Activated naive CD4-positive, alpha-beta T cell treated with anti-CD3 and anti-CD28 coated beads, Interleukin-2, amount 10 ng/mL, durations not matched to agents 7 days and 5 days (primary cell): ENCODE measurements at places on chromosomes 6 and 20.

GRCh38 chr6:144468709-144469108, 183.6 kb downstream of the UTRN start:
- peak; percentile 27 for DNase-seq
- H3K4me3 ChIP-seq: peak overlapping the region; percentile 20
- peak overlapping the region; percentile 74 for H3K27ac ChIP-seq
- H3K27me3 ChIP-seq: no peaks in the 10 kb centered on the region
- H3K4me1 ChIP-seq: peaks cover 21% of the 10 kb centered on the region
- peaks cover 67% of the 10 kb centered on the region for H3K36me3 ChIP-seq

- no peaks in the 10 kb centered on the region for H3K4me1 ChIP-seq
- no peak overlapping the region for H3K4me3 ChIP-seq
- DNase-seq: no peak
- no peaks in the 10 kb centered on the region for H3K27me3 ChIP-seq
These were observed 163.6 kb upstream of the RIMS1 start for GRCh38 chr6:71722736-71723135.

DNA sequence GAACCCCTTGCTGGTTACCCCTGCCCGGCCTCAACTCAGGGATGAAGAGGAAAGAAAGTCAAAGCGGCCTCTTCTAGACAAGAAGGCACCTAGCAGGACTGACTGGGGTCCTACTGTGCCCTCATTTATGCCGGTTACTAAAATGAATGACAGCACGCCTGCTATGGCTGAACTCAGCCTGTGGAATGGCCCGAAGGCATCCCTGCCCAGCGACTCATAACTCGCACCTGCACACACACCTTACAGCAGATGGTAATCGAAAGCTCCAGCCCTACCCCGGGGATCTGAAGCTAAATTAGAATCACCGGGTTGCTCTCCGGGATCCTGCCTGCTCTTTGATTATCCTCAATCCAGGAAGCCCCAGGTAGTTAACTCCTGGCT, 747 bp upstream of the TXNDC5 start:
- H3K27me3 ChIP-seq: no peaks in the 10 kb centered on the region
- DNase-seq: no peak
- H3K4me3 ChIP-seq: no peak overlapping the region
- H3K4me1 ChIP-seq: peaks cover 21% of the 10 kb centered on the region

GRCh38 chr6:3057063-3057770, 11.1 kb upstream of the RIPK1 start:
- peaks cover 52% of the 10 kb centered on the region for H3K4me1 ChIP-seq
- no peak overlapping the region for H3K27ac ChIP-seq
- H3K36me3 ChIP-seq: no peaks in the 10 kb centered on the region
- H3K27me3 ChIP-seq: peaks cover 25% of the 10 kb centered on the region

DNA sequence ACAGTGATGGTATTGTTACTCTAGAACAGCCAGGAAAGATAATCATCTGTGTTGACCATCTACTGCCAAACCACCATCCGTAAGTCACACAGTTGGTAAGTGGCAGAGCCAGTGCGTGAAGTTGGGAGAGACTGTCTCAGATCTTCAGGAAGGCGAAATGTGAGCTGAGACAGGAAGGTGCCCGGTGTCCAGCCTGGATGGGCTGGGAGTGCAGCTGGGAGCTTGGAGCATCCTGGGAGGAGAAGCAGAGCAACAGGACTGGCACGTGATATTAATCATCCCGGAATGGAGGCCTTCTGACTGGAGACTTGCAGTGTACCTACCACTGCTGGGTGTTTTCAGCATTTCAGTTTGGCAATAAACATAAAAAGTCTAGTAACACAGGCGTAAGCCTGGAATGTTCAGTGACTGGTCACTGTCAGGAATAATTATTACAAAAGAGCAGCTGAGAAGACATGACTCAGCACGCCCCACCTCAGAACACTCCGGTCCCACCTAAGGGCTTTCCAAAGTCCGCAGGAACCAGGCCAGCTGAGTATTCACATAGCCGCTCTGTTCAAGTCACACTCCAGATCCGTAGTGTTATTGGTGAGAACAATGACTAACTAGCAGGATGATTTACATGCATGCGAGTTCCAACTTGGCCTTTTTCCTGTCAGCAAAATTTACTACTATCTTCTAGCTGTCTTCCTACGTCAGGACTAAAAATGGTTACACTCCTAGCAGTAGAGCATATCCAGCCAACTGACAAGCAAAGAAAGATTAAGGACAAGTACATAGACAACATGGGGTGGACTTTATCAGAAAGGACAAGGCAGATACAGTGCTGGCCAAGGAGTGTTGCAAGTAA, 45.1 kb upstream of the PNRC1 start:
- H3K4me1 ChIP-seq: peaks cover 5% of the 10 kb centered on the region
- no peaks in the 10 kb centered on the region for H3K27me3 ChIP-seq

GRCh38 chr6:155787168-155787567, 331.5 kb upstream of the NOX3 start:
- no peaks in the 10 kb centered on the region for H3K4me1 ChIP-seq
- DNase-seq: no peak
- no peak overlapping the region for H3K4me3 ChIP-seq
- H3K27me3 ChIP-seq: no peaks in the 10 kb centered on the region
- H3K27ac ChIP-seq: no peak overlapping the region

- no peak overlapping the region for H3K27ac ChIP-seq
- no peak overlapping the region for H3K4me3 ChIP-seq
- peaks cover 45% of the 10 kb centered on the region for H3K27me3 ChIP-seq
- H3K36me3 ChIP-seq: no peaks in the 10 kb centered on the region
These were observed 96.2 kb upstream of the CCDC167 start for GRCh38 chr6:37595859-37596258.

DNA sequence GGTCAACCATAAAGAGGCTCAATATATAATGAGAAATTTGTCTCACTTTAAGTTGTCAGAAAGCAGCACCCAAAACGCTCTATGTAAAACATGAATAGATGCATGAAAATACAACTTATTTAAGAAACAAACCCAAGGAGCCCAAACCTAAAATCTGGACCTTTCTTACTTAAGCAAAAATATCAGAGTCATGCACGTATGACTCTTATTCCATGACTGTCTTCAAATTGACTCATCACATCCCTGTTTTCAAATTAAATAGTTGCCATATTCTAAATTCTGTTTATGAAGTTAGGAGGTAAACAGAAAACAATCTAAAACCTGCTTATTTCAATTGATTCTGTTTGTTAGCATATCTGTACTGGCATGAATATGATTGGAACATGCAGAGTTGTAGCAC, 42.1 kb downstream of the ANKRD6 start:
- H3K4me1 ChIP-seq: peaks cover 30% of the 10 kb centered on the region
- H3K27me3 ChIP-seq: peaks cover 5% of the 10 kb centered on the region
- DNase-seq: no peak
- peak overlapping the region; percentile 71 for H3K27ac ChIP-seq
- no peak overlapping the region for H3K4me3 ChIP-seq

- no peak for DNase-seq
- no peaks in the 10 kb centered on the region for H3K4me1 ChIP-seq
- H3K36me3 ChIP-seq: no peaks in the 10 kb centered on the region
- H3K4me3 ChIP-seq: no peak overlapping the region
- H3K27me3 ChIP-seq: no peaks in the 10 kb centered on the region
- no peak overlapping the region for H3K27ac ChIP-seq
These were observed 26.8 kb downstream of the HS3ST5 start for GRCh38 chr6:114315831-114316595.

DNA sequence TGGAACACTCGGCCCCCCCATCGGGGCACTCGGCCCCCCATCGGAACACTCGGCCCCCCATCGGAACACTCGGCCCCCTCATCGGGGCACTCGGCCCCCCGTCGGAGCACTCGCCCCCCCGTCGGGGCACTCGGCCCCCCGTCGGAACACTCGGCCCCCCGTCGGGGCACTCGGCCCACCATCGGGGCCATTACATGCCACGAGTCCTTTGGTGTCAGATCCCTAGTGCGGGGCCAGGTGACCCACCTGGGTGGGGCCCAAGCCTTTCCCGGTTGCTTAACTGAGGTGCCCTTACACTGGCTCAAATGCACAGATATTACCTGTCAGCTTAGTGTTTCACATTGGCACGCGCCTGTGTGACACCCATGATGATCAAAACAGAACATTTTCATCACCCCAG, 95.9 kb downstream of the TAF4 start:
- H3K4me1 ChIP-seq: no peaks in the 10 kb centered on the region
- peaks cover 23% of the 10 kb centered on the region for H3K27me3 ChIP-seq
- H3K27ac ChIP-seq: no peak overlapping the region
- H3K4me3 ChIP-seq: no peak overlapping the region
- peaks cover 23% of the 10 kb centered on the region for H3K36me3 ChIP-seq
- DNase-seq: no peak

DNA sequence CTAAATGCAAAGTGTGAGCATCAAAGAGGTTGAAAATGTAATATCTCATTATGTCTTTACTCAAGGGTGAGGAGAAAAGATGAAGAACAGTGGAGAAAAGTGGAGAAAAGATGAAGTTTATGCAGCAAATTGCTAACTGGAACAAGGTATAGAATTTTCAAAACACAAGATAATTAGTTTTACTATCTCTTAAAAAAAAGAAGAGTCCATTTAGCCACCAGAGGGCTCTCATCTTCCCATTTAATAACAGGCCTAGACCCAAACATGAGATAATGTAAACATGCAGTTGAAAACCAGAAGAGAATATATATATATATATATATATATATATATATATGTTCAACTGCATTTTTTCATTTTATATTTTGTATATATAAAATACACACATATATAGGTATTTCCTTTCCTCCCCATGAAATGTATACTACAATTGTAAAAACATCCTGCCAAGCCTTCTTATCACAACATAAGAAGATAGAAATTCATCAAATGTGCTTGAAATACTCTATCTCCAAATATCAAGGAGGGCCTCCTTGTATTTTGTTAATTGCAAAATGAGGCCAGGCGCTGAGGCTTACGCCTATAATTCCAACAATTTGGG, 78.4 kb downstream of the ADTRP start:
- no peaks in the 10 kb centered on the region for H3K27me3 ChIP-seq
- H3K36me3 ChIP-seq: no peaks in the 10 kb centered on the region
- H3K4me3 ChIP-seq: no peak overlapping the region
- no peak overlapping the region for H3K27ac ChIP-seq
- H3K4me1 ChIP-seq: no peaks in the 10 kb centered on the region
- no peak for DNase-seq

- DNase-seq: no peak
- H3K4me3 ChIP-seq: no peak overlapping the region
- H3K4me1 ChIP-seq: no peaks in the 10 kb centered on the region
- peaks cover 21% of the 10 kb centered on the region for H3K36me3 ChIP-seq
- no peaks in the 10 kb centered on the region for H3K27me3 ChIP-seq
- no peak overlapping the region for H3K27ac ChIP-seq
These were observed 365.1 kb upstream of the SOX4 start for GRCh38 chr6:21228411-21228810.

DNA sequence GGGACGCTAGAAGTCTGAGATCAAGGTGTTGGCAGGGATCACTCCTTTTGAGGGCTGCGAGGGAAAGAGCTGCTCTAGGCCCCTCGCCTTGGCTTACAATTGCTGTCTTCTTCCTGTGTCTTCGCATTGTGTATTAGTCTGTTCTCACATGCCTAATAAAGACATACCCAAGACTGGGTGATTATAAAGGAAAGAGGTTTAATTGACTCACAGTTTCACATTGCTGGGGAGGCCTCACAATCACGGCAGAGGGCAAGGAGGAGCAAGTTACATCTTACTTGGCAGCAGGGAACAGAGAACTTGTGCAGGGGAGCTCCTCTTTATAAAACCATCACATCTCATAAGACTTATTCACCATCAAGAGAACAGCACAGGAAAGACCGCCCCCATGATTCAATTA, 102.5 kb upstream of the ASF1A start:
- H3K4me3 ChIP-seq: no peak overlapping the region
- H3K27me3 ChIP-seq: no peaks in the 10 kb centered on the region
- peaks cover 24% of the 10 kb centered on the region for H3K36me3 ChIP-seq
- no peak for DNase-seq
- no peak overlapping the region for H3K27ac ChIP-seq
- peaks cover 37% of the 10 kb centered on the region for H3K4me1 ChIP-seq

GRCh38 chr6:36963451-36964290, 9.1 kb downstream of the PI16 start:
- peak overlapping the region; percentile 78 for H3K27ac ChIP-seq
- H3K36me3 ChIP-seq: peaks cover 23% of the 10 kb centered on the region
- H3K27me3 ChIP-seq: peaks cover 13% of the 10 kb centered on the region
- H3K4me1 ChIP-seq: peaks cover 57% of the 10 kb centered on the region
